Activated CD4-positive, alpha-beta T cell treated with anti-CD3 and anti-CD28 coated beads, Interleukin-10, Interleukin-2, amounts not matched to agents 100 ng/mL and 50 ng/mL, durations not matched to agents 16 hours and 8 hours (primary cell): ENCODE measurements at places on chromosomes 13 and 19.

GRCh38 chr13:32881074-32881776 lies 135.0 kb upstream of the KL start:
- no peak for DNase-seq

DNA sequence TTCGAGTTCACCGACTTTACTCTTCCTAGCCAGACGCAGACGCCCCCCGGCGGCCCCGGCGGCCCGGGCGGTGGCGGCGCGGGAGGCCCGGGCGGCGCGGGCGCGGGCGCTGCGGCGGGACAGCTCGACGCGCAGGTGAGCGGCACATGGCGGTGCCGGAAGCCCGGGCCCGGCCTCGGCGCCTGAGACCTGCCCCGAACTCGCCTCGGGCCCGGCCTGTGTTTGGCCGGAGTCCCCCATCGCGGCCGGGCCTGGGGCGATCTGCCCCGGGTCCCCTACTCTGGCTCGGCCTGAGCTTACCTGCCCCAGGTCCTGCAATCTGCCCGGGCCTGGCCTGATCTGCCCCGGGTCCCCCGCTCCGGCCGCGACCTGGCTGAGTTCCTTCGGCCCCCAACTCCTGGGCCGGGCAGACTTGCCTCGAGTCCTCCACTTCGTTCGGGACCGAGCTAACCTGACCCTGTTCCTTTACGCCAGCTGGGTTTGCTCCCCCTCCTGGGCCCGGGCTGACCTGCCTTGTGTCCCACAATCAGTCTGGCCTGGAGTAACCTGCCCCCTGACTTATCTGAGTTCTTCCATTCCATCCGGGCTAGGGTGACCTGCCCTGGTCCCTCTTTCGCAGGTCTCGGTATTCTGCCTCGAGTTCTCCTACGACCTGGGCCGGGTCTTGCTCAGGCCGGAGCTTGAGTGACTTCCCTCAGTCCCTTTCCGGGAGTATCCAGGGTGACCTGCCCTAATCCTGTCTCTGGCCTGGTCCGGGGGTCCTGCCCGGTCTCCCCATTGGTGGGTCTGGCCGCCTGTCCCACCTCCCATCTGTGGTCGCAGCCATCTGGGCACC lies 764 bp downstream of the UPF1 start:
- DNase-seq, result peak; percentile 41

- DNase-seq, result no peak
Measured at GRCh38 chr13:63129995-63130394, 1714.3 kb upstream of the PCDH20 start.

DNA sequence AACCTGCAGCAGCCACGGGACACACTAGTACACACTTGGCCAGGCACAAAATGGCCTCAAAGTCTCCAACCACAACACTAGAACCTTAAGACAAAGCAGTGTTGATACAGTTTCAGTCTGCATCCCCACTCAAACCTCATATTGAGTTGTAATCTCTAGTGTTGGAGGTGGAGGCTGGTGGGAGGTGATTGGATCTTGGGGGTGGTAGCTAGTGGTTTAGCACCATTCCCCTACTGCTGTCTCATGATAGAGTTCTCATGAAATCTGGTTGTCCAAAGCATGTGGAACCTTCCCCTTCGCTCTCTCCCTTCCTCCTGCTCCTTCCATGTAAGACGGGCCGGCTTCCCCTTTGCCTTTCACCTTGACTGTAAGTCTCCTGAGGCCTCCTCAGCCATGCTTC lies 638.7 kb downstream of the UQCRFS1 start:
- no peak for DNase-seq

DNA sequence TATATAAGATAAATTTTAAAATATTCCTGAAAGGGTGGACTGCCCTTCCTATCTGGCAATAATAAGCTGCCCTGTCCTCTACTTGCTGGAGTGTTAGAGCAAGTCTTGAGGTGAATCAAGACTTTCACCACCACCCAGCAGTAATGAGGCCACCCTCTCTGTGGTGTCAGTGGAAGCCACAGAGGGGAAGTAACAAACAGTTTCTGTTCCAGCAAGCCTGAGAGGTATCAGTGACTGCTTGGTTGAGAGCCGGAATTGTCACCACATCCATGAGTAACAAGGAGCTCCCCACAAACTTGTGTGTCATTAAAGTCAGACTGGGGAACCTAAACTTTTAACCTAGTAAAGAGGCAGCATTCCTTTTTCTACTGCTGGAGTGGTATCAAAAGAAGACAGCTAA lies 532.7 kb upstream of the SPRY2 start:
- peak; percentile 32 for DNase-seq

GRCh38 chr13:97225533-97225932 lies 3.4 kb downstream of the MBNL2 start:
- peak; percentile 25 for DNase-seq

DNA sequence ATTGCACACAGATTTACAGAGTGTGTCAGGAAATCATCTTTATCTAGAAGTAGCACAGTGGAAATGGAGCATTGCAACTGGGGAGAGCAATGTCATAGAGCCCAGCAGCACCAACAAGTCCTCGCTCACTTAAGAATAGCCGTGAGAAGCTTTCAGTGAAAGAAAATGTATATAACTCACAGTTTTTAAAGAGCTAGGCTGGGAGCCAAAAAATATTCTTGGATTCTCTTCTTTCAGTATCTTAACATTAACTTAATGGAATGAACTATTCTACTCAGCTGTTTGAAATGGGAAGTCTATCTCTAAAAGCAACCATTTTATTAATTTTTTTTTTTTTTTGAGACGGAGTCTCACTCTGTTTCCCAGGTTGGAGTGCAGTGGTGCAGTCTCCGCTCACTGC lies 329.6 kb downstream of the COG6 start:
- DNase-seq, result no peak

DNA sequence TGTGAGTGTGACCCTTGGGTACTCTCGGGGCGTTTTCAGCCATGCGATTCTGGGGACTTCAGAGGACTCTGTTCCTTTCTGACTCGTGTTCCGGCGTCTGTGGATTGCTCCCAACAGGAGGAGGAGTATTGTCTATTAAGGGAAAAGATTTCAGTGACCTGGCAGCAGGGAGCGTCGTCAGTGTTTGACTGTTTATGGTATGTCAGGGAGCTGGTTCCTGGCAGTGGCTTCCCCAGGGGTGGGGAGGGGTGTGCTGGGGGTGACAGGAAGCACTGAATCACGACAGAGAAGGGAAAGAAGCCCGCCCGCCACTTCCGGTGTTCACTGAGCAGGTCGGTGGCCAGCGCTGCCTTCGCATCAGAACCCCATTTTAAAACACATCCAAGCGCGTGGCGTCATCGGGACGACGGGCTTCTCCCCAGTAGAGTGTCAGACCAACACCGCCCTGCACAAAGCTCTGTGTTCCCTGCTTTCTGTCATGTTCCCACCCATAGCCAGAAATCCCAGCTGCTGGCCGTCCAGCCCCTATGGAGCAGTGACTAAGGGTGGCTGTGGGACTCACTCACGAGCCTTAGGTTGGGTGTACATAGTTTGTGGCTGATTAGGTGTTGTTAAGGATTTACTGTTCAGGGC lies 33.8 kb downstream of the COL4A2 start:
- peak; percentile 59 for DNase-seq

DNA sequence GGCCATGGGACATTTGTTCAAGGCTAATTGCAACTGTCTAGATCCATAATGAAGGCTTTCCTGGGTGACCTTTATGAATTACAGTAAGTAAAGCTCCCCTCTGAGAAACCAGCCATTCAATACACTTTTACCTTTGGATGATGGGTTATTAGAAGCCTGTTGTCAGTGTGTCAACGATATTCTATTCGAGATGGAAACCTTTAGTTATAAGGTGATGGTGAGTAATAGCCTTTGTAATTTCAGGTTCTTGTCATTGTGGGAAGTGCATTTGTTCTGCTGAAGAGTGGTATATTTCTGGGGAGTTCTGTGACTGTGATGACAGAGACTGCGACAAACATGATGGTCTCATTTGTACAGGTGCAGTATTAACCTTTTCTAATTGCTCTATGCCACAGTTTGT lies 261.7 kb downstream of the ITGBL1 start:
- no peak for DNase-seq

GRCh38 chr13:64791373-64791772 lies 2438.8 kb downstream of the PCDH9 start:
- no peak for DNase-seq

DNA sequence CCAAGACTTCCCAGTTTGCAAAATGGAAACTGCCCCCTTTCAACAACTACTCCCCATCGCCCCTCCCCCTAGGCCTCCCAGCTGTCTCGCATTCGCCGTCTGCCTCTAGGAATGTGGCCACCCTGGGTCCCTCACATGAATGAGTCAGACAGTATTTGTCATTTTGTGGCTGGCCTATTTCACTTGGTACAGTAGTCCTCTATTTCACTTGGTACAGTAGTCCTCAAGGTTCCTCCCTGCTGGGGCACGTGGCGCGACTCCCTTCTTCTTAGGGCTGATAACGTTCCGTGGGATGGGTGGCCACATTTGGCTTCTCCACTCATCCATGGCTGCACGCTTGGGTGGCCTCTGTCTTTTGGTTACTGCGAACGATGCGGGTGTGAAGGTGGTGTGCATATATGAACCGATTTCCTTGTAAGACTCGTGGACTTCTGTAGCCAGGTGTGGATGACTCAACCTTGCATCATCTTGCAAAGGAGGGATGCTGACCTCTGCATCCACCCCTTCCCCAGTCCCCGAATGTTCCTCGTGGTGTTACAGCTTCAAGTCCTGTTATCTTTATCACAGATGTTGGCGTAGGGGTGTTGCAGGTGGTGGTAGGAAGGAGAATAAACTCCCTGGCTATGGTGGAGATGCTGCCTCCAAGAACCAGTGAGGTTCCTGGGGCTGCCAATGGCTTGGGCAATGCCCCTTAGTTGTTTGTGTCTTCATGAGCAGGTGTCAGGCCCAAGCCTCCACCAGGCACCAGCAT lies 112.1 kb upstream of the SOX1 start:
- no peak for DNase-seq

GRCh38 chr13:63972328-63972727 lies 2556.7 kb upstream of the PCDH20 start:
- no peak for DNase-seq

GRCh38 chr19:2982561-2982960 lies 5.2 kb downstream of the TLE6 start:
- DNase-seq, result no peak

- no peak for DNase-seq
Measured at GRCh38 chr13:27168086-27168485, 3.5 kb downstream of the USP12 start.

DNA sequence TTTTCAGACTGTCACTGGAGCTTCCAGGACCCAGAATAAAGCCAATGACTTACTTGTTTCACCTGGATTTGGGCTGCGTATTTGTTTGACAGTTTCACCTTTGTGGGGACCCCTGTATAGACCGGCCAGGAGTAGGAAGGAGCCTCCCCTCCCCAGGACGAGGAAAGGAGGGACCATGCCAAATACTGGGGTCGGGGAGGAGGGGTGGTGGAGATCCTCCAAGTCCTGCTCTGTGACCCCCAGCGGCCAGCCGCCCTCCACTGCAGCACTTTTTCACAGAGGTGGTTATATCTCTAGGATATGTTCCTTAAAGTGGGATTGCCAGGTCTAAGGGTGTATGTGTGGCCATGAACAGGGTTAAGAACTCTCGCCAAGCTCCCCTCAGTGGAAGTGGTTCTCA lies 25.7 kb upstream of the ZNF492 start:
- DNase-seq, result no peak

DNA sequence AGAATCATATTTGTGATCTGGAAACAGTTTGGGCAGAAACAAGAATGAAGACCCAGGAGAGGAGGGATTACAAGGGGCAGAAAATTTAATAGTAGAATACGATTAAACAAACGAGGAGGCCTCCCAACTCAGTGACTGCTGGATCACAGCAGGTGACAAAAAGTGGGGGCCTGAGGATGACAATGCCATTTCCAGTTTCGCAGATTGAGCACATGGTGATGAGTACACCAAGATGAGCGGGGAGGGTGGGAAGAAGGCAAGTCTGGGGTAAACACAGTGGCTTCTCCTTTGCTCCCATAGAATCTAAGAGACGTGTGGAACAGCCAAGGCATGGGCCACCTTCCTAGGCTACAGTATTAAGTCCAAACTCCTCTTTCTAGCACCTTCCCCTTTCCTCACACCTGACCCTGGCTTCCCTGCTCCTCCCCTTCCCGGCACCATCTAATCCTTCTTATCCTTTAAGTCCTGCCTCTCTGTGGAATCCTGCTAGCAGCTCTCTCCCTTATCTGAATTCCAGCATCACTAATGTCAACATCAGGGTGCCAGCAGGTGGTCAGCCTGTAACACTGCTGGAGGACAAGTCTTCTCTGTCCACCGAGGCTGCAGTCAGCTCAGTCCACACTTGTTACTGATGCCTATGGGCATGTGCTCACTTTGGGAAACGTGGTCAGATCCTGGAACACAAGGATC lies 13.5 kb downstream of the ATP7B start:
- no peak for DNase-seq

DNA sequence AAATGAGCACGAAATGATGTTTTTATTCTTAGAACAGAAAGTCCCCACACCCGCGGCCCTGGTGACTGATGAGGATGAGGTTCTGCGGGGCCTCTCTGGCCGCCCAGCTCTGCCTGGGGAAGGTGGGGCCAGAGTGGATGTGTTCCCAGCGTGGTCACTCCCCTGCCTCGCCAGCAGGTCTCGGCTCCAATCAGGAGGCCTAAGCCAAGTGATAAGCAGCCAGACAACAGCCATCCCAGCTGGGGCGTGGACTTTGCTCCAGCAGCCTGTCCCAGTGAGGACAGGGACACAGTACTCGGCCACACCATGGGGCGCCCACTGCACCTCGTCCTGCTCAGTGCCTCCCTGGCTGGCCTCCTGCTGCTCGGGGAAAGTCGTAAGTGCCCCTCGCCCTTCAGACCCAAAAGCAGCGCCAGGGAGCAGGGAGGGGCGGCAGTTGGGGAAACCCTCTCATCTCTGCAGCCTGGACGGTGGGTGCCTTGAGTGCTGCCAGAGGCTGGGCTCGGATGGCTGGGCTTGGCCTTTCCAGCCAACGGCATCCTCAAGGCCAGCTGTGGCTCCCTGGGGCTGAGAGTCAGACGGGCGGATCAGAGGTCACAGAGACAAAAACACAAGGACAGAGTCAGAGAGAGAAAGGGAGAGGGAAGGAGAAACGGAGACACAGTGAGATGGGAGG lies at the start of gene F10:
Gene F10, plus strand, starts transcription at position 250 of the 676 bp plus-strand sequence. Its CDS starts 57 bp downstream, at position 307.
- DNase-seq, result no peak

DNA sequence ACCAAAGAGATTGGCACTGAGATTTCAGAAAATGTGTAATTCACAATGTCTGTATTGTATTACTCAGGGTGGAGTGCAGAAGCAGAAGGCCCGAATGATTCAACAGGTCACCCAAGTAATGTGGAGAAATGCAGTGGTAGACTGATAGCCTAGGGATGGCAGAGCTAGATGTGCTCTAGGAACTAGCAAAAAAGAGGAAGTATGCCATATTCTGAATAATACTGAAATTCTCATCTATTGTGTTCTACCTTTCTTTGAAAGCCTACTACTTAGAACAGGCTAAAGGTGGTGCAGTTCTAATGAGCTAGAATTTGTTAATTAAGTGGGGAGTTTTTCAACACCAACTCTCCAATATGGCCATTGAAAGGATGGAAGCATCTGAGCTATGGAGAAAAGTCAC lies 1449.8 kb upstream of the MIR17HG start:
- no peak for DNase-seq
